Testis (tissue), 5 donors: ENCODE measurements at places on chromosomes 6 and 20.
A peak's percentile ranks its signal among the peaks of the same experiment; 100 is the strongest.

DNA sequence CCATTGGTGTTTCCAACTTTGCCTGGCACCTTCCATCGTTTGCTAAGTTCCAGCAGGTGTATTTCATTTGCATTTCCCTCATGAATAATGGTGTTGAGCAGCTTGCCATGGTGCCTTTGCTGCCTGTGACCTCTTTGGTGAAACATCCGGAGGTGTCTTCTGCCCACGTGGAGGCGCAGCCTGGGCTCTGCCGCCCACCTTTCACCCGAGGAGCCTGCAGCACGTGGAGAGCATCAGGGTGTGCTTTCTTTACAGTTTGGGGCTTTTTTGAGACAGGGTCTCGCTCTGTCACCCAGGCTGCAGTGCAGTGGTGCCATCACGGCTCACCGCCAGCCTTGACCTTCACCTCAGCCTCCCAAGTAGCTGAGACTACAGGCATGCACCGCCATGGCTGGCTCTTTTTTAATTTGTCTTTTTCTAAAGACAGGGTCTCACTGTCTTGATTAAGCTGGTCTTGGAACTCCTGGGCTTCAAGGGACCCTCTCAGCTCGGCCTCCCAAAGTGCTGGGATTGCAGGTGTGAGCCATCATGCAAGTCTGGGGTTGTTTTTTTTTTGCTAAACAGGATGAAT lies 3.0 kb upstream of the ADRM1 start:
- no peak for DNase-seq

DNA sequence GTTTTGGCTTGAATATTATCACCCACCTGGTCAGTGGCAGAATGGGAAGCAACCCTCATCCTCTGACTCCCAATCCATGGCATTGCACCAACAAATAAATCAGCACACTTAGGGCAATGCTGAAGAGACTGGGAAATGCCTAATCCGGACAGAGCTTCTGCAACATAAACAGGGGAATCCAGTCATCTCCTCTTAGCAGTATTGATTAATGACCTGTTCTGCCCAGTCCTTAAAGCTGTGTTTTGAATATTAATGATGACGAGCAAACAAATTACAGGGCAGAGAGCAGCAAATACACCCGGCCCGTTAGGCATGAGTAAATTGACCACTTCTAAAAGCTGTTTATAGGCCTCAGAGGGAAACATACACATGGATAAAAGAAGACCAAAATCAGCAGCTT lies 77.0 kb upstream of the B3GAT2 start:
- no peak for DNase-seq

- DNase-seq, result no peak
Observed at GRCh38 chr20:21809961-21810523, 104.6 kb downstream of the PAX1 start.

GRCh38 chr6:26158076-26158580 lies 70.9 kb downstream of the HFE start:
- peak; percentile 89 for DNase-seq

DNA sequence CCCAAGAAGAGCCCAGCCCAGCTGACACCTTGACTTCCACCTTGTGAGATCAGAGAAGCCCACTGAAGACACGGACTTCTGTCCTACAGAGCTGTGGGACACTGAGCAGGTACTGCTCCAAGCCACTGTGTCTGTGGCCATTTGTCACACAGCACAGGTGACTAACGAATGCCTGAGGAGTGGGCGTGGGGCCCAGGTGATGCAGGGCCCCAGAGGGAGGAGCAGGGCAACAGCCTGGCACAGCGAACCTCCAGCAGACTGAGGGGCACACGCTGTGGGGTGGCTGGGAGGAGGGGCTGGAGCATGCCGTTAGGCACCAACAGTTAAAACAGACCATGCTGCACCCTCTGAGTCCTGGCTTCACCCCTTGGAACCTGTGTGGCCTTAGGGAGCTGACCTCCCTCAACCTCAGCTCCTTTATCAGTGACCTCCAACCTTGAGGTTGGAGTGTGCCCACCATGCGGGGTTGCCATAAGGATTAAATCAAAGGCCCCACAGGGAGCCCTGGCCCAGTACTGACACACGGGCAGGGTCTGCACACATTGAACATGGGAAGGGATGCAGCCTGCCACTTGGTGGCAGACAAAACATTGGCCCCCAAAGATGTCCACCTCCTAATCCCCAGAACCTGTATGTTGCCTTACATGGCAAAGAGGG lies 119.9 kb upstream of the CST7 start:
- DNase-seq, result no peak
